ENCODE measurements at places on chromosomes 3 and 15. TPM values are rescaled to one million over a fixed set of nuclear protein-coding genes. Genes with fewer than 3 reads are reported as not detected.
A peak's percentile ranks its signal among the peaks of the same experiment; 100 is the strongest.

DNA sequence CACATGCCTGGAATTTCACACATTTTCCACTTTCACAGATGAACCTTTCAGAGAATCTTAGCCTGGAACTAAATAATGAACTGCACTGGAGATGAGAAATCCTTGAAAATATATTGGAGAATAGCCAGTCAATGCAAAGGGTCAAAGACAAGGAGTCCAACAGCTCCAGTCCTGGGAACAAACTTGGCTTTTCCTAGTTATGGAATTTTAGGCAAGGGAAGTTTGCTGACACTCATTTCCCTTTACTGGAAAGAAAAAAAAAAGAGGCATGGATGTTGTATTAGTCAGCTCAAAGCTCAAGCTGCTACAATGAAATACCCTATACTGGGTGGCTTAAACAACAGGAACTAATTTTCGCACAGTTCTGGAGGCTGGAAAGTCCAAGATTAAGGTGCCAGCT is 690.8 kb upstream of the ARPP21 start:
- H3K4me1 ChIP-seq = peaks cover 17% of the 10 kb centered on the region
- peak overlapping the region; percentile 41 for H3K27ac ChIP-seq
- H3K27me3 ChIP-seq = no peaks in the 10 kb centered on the region
- DNase-seq = no peak
- peaks cover 5% of the 10 kb centered on the region for H3K36me3 ChIP-seq

DNA sequence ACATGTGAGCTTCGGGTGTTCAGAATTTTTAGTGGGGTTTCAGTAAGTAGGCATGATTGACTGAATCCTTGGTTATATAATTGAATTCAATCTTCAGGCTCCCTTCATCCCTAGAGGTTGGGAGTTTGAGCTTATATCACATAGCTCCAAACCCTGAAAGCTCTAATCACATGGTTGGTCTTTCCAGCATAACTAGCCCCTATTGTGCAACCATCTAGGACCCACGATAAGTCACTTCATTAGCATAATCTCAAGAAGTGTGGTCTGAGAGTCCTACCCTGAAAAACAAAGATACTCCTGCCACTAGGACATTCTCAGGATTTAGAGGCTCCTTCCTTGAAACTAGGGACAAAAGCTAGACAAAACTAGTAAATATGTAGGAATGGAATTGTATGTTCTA is 348.9 kb upstream of the CBLB start:
- H3K36me3 ChIP-seq = peaks cover 14% of the 10 kb centered on the region
- DNase-seq = no peak
- no peaks in the 10 kb centered on the region for H3K27me3 ChIP-seq
- no peaks in the 10 kb centered on the region for H3K4me1 ChIP-seq
- H3K4me3 ChIP-seq = no peak overlapping the region
- H3K27ac ChIP-seq = no peak overlapping the region

DNA sequence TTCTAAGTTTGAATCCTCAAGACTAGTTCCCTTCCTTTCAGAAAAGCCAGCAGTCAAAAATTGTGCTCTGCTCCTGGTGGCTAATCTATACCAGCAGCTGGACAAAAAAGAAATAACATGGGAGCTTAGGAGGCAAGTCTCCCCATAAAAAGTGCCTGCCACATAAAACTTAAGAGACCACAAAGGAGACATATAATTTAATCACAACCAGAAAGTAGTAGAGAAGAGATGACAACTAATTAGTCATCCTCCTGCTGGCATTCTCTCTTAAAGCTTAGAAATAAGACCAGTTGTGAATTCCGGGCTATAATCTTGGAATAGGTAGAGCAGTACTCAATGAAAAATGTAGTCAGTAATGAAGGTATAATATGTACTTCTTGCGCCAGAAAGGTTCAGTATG is 20.2 kb upstream of the IMPG2 start:
- H3K4me3 ChIP-seq = no peak overlapping the region
- H3K36me3 ChIP-seq = peaks cover 18% of the 10 kb centered on the region
- H3K4me1 ChIP-seq = no peaks in the 10 kb centered on the region
- H3K27me3 ChIP-seq = no peaks in the 10 kb centered on the region
- DNase-seq = no peak

GCSAM gene
- total RNA-seq = not detected

GOLGA6D gene
- total RNA-seq = 0.15 TPM
